Endothelial cell of umbilical vein (primary cell): ENCODE measurements at places on chromosomes 5 and 9. TPM values are rescaled to one million over a fixed set of nuclear protein-coding genes. Genes with fewer than 3 reads are reported as not detected.

- no peak for DNase-seq
Observed at GRCh38 chr9:91835632-91836031, 114.4 kb downstream of the ROR2 start.

Gene SLC23A1
- not detected in 2 replicates for polyA plus RNA-seq

DNA sequence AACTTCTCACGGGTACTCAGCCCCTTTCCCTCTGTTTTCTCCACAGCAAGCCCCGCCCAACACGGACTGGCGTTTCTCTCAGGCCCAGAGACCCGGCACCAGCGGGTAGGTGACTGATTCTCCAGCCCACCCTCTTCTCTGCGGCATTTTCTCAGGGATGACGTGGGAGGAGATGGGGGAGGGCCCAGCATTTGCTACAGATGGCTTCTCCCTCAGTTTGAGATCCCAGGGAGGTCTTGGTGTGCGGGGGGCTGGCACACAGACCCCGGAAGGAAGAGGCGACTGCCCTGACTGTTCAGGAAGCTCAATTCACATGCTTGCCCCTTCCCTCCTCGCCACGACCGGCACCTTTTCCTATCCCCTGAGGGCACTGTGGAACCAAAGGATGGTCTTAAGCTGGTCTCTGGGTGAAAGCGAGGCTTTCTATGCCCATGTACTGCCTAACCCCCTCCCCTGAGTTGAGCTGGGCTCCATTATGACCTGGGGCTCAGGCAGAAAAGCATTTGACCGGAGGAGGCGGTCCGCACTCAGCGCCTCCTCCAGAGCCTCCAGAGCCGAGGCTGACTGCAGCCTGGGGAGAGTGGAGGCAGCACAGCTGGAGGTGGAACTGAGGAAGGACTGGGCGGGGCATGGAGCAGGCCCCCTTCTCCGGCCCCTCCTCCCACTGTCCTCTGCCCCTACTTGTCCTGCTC, 6.0 kb downstream of the PCDHGC5 start:
- no peak for DNase-seq

GRCh38 chr5:141940695-141941271, 17.1 kb downstream of the DELE1 start:
- DNase-seq: no peak

DNA sequence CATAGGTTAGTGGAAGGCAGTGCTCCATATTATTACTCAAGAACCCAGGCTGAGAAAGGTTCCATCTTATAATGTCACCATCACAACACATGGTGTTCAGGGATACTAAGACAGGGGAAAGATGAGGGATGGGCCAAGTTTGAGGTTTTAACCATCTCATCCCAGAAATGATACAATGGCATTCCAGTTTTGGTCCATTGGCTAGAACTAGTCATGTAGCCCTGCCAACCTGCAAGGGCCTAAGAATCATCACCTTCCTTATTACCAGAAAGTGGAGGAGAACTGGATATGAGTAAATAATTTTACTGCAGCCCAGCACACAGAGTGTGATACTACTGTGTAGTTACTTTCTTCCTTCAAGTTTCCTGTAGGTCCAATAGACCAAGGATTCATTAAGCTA, 144.5 kb upstream of the ABCA1 start:
- DNase-seq: no peak

GRCh38 chr9:4152101-4152600, 147.7 kb downstream of the GLIS3 start:
- no peak for DNase-seq
